ENCODE measurements at places on chromosomes 3 and 15.

- DNase-seq: no peak
These were observed 20.7 kb upstream of the POMGNT2 start for GRCh38 chr3:43126536-43126935.

DNA sequence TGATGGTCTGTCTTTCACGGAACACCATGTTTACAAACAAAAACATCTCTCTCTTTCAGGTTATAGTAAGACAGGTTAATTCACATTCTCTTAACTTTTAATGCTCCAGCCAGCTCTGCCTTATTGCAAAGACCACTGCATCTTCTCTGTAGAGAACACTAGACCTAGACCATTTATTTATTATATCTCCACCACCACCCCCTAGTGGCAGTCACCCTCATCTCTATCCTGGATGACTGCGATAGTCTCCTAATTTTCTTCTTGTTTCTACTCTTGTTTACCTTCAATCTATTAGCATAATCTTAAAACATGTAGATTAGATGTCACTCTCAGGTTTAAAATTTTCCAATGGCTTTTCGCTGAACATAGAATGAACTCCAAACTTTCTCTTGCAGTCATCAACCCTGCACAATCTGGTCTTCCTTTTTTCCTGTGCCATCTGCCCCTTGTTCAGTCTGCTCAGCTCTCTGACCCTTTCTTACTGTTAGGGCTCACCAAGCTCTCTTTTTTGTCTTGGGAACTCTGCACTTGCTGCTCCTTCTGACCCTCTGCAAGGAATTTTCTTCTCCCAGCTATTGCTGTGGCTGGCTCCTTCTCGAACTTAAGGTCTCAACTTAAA is 155.6 kb downstream of the SQOR start:
- no peak for DNase-seq

GRCh38 chr3:32045091-32045915 is 61.1 kb upstream of the GPD1L start:
- DNase-seq: no peak

GRCh38 chr3:143252931-143253330 is 133.4 kb downstream of the CHST2 start:
- no peak for DNase-seq
